ENCODE measurements at places on chromosomes 3 and 15. TPM values are rescaled to one million over a fixed set of nuclear protein-coding genes. Genes with fewer than 3 reads are reported as not detected.

GRCh38 chr3:184825121-184825820, 13.3 kb downstream of the VPS8 start:
- no peak for DNase-seq

- DNase-seq: no peak
Observed at GRCh38 chr3:73572368-73572767, 52.4 kb downstream of the PDZRN3 start.

- DNase-seq: no peak
Observed at GRCh38 chr3:187027531-187028278, 97.4 kb downstream of the ST6GAL1 start.

- no peak for DNase-seq
Observed at GRCh38 chr3:154148541-154148940, 27.4 kb downstream of the ARHGEF26 start.

- no peak for DNase-seq
Observed at GRCh38 chr15:79901958-79902357, 5.1 kb upstream of the MTHFS start.

- no peak for DNase-seq
Observed at GRCh38 chr3:111070772-111071256, 802 bp upstream of the NECTIN3 start.

GP9 gene
- total RNA-seq: not detected

DNA sequence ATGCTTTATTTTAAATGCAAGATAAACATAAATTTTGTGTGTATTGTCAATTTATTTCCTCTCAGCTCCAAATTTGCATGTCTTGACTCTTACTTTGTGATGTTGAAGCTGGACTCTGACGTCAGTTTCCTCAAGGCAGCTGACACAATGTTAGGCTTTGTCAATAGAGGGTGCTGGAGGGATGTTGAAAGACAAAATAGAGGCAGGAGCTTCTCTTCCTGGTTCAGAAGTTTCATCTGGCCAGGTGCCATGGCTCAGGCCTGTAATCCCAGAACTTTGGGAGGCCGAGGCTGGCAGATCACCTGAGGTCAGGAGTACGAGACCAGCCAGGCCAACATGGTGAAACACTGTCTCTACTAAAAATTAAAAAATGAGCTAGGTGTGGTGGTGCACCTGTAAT, 408.6 kb downstream of the GBE1 start:
- DNase-seq: no peak

GRCh38 chr15:31197497-31198414, 96.2 kb upstream of the TRPM1 start:
- peak; percentile 66 for DNase-seq

DNA sequence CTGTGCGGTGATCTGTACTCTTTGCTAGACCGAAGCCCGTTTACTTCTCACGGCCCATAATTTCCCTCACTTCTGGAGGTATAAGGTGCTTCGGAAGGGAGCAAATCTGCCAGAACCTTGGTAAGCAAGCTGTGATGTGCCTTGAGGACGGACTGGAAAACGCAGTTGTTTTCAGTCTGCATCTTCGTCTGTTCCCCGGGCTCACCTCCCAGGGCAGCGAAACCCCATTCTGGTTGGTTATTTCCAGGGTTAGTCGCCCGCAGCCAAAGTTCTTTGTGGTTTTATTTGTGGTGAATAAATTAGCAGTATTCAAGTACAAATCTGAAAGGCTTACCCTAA, 401 bp downstream of the RAMAC start:
- no peak for DNase-seq

UROC1 gene
- not detected for total RNA-seq

- no peak for DNase-seq
Observed at GRCh38 chr3:48437812-48438211, 2.1 kb downstream of the CCDC51 start.

ARRDC4 gene
- 15.0 TPM for total RNA-seq

DNA sequence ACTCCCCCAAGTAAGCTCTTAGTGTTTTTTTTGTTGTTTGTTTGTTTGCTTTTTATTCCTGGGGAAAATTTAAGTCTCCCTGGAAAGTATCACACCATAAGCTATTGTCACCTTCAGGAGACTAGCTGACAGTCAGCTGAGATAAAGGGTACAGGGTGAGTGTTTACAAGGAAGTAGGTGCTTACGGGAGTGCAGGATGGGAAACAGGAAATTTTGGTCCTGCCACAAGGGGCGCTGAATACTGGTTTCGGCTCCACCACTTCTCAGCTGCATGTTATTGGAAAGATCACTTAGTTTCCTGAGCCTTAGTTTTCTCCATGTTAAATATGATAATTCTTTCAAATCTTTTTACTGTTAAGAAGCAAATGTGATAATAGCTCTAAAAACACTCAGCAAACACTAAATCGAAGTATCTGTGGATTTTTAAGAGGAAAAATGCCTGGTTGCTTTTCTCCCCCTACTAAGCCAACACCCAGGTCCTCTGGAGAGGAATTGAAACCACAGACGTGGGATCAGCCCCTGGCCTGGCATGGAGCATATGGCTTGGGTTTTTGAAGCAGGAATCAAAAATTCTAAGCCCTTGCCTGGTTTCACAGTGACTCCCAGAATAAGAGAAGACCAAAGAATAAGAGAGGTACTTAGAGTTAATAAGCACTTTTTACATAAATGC, 90.7 kb downstream of the SCN11A start:
- DNase-seq: peak; percentile 60

- no peak for DNase-seq
Observed at GRCh38 chr15:70043590-70043989, 54.1 kb downstream of the TLE3 start.

DNA sequence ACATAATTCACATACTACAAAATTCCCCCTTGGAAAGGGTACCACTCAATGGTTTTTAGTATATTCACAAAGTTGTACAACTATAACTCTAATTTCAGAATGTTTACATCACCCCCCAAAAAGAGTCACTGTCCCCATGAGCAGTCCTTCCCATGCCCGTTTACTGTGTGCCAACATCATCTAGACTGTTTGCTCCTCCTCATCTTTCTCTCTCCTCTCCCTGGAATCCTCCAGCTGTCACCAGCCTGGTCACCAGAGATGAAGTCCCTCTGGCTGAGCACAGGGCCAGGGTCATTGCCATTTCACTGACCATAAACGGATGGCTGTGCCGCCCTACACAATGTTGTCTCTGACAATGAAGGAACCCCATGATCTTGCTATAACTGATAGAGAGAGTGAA, 45.2 kb downstream of the C2CD4B start:
- DNase-seq: no peak

DNA sequence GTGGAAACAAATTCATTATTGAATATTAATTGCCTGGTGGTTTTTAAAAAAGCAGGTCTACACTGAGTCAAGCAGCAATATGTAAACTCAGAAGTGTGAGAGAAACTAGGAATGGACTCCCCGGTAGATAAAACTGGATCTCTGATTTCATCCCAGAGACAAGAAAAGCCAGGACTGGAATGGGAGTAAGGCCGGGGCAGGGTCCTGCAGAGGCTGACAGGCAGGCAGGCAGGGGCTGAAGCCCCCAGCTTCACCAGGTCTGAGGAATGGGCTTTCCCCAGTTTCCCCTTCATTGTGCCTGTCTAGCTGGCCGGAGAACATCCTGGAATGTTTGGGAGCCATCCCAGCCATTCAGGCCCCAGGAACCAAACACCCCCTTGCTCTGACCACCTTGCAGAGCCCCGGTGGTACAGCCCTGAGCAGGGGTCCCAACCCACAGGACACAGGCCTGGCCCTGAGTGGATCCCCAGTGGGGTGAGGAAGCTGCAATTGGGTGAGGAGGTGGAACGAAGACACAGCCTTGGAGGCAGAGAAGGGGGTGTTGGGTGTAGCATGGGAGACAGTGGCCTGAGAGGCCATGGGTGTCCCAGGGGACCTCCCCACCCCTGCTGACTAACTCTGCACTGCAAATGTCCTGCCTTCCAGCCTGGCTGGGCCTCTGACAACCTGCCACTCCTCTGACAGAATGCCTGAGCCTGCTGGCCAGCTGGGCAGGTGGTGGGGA, 31.7 kb upstream of the XYLB start:
- DNase-seq: no peak

DNA sequence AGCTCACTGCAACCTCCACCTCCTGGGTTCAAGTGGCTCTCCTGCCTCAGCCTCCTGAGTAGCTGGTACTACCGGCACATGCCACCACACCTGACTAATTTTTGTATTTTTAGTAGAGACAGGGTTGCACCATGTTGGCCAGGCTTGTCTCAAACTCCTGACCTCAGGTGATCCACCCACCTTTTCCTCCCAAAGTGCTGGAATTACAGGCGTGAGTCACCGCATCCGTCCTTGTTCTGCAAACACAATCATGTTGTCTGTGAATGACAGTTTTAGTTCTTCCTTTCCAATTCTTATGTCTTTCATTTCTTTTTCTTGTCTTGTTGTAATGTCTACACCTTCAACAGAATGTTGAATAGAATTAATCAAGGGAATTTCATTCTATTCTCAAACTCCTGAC, 16.3 kb upstream of the SMCO1 start:
- no peak for DNase-seq

KLHL40 gene
- 0.11 TPM for total RNA-seq

DNA sequence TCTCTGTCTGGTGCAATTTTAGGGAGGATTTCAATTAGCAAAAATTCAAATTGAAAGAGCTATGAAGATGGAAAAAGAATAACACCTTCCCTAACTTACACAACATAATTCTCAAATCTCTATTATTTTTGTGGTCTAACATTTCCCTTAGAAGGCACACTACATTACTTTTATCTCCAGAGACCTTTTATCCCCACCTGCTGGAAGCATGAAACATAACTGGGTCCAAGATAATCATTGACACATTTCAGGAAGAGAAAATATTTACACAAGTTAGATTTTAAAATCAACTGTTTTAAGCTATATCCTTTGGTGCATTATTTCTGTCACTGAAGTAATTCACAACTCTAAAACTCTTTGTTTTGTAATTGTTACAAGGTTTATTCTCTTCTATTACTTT, 779.5 kb downstream of the ROBO1 start:
- no peak for DNase-seq

DNA sequence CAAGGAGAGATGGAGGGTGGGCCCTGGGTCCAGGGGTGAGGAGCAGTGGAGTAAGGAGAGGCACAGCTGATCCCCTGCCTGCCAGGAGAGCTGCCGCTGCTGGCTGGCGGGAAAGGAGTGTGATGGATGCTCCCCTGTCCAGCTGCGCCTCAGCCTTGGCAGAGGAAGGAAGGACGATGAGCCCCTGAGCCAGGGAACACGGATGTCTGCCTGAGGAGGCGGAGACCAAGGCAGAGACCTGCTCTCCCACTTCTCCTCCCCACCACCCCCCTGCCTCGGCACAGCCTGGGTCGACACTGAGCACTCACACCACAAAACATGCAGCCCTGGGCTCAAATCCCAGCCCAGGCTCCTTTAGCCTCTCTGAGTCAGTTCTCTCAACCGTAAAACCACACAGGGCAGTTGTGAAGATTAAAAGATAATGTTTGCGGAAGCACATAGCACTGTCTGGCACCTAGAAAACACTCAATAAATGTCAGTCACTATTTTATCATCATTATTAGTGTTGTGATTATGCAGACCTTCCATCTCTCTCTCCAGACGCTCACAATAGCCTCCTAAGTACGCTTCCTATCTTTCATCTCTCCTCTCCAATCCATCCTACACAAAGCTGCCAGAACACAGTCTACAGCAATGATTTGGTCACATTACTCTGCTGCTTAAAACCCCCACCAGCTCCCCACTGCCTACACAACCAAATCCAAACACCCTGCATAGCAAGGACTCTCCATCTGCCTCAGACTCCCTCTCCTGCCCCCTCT, 52.2 kb downstream of the SEMA5B start:
- peak; percentile 45 for DNase-seq

GRCh38 chr3:105661461-105661860, 207.4 kb downstream of the CBLB start:
- DNase-seq: no peak

LYSMD4 gene
- total RNA-seq: 9.8 TPM

- DNase-seq: no peak
Observed at GRCh38 chr3:63441262-63441661, 163.2 kb downstream of the SYNPR start.

GRCh38 chr3:17137321-17137826, 252.6 kb downstream of the PLCL2 start:
- no peak for DNase-seq

DAZL gene
- not detected for total RNA-seq

GRCh38 chr3:124895756-124896155, 8.6 kb upstream of the ITGB5 start:
- DNase-seq: peak; percentile 44

- no peak for DNase-seq
Observed at GRCh38 chr3:158642005-158642404, 2.3 kb upstream of the GFM1 start.

DNA sequence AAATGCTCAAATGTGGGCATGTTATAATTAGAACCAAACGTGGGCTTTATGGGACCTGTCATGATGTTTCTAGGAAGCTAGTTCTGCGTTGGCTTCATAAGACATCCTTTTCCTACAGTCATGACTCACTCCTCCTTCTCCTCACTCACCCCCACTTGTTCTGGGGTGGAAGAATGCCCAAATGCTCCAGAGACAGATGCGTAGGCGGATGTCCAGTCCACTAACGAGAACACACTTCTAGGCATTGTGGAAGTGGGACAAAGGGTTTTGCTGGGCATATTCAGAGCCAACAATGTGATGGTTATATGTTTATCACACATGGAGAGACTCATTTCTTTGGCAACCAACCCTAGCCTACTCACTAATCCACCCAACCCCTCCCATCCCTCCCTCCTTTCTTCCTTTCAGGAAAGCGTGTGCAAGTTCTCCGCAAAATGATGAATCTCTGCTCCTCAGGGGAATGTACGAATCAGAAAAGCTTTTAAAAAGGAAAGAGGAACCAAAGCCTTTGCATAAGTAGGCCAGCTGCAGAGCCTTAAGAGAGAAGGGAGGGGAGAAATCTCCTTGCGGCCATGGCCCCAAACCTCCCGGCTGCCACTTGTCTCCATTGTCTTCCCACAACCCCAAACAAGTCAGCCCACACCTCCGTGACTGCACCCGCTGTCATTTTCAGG, 123.0 kb upstream of the SPRED1 start:
- peak; percentile 73 for DNase-seq

OCA2 gene
- total RNA-seq: 0.16 TPM

CCR1 gene
- total RNA-seq: 2.7 TPM

GRCh38 chr3:105904251-105904650, 35.4 kb upstream of the CBLB start:
- no peak for DNase-seq

PROK2 gene
- total RNA-seq: 0.54 TPM

GRCh38 chr15:88894348-88894818, 961 bp downstream of the HAPLN3 start:
- DNase-seq: peak; percentile 66

ONECUT1 gene
- not detected for total RNA-seq

DNA sequence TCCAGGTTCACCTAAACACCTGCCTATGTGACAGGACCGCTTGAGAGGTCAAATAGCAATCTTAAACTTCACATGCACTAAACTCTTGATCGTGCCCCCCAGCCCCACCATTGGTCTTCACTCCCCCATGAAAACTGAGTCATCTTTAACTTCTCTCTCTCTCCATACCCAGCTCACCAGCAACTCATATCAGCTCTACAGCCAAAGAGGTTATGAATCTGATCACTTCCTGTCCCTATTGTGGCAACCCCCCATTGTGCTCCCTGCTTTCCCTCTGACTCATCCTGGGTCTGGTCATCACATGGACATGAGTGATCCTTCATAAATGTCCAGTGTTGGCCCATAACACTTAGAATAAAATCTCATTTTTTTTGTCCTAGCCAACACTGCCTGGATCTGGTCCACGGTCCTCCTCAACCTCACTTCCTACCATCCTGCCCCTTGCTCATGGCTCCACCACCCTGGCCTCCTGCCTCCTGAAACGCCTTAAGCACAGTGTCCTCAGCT, 103.4 kb upstream of the HACD2 start:
- DNase-seq: no peak

PCOLCE2 gene
- total RNA-seq: 52.7 TPM

All from Right ventricle myocardium superior (tissue), 1 donor.